NCI-H510A treated with DMSO at 0.1 percent for 48 hours (cell line): ENCODE measurements at places on chromosomes 13 and 19.

GRCh38 chr13:51364404-51365008 is 25.0 kb downstream of the SERPINE3 start:
- no peak for DNase-seq

- DNase-seq, result no peak
Observed at GRCh38 chr13:99356262-99357091, 49.3 kb upstream of the GPR183 start.

DNA sequence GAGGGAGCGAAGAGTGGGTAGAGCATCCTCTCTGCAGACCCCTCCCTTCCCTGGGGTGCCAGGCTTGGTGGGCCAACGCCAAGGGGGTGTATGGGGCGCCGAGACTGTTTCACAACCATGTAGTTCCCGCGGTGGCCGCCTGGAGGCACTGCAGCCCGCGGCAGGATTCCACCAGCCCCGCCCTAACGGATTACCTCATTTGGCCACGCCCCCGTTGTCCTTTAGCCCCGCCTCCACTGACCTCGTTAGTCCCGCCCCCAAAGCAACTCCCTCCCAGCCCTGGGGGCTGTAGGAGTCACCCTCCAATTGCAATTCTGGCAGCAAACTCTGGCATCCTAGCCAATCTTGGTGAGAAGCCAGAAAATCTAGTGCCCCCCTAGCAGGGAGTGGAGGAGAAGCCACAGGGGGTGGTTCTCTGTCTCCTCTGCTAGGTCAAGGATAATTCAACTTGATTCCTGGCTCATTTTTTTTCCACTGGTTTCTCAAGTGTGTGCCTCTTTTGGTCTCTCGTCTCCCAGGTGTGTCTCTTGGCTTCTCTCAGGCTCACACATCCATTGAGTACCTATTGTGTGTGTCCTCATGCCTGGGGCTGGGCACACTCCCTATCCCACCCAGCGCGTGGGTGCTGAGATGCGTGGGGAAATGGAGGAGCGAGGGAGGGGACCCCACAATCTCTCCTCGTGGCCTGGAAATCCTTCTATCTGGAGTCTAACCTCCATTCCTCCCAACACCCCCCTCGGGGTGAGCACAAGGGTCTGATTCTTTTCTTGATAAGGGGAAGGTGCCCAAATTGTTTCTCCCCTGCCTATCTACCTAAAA is 2.0 kb downstream of the OLFM2 start:
- no peak for DNase-seq

DNA sequence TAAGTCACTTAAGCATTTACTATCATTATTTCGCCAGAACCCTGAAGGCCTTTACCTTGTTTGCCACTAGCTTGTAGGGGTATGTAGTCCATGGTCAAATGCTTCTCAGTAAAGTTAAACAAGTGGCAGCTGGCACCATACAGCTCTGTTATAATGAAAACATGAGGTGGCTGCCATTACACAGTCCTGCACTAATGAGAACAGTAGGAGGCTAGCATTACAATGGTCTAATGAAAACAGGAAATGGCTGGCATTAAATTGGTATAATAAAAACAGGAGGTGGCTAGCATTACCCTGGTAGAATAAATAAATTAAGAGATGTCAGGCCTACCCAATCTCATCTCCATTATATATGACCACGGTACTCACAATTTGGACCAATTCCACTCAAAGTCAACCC is 107.5 kb downstream of the PCDH17 start:
- DNase-seq, result peak; percentile 54

DNA sequence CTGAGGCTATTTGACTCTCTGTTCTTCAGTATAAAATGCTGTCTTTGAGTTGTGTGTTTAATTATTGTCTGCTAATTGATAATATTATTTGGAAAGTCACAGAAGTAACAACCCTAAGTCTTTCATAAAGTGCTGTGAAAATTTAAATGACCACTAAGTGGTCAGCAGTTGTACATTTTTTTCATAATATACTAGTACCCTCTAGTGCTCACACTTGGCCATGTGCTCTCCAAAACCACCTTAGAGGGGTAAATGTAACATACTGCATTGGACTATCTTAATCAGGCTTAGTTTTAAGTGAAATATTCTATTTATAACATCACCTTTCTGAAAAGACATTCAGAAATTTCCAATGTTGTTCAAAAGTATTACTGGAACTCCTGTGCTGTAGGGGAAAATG is 745.3 kb downstream of the GPC5 start:
- no peak for DNase-seq

GRCh38 chr13:100439247-100439970 is 149.2 kb downstream of the GGACT start:
- no peak for DNase-seq

DNA sequence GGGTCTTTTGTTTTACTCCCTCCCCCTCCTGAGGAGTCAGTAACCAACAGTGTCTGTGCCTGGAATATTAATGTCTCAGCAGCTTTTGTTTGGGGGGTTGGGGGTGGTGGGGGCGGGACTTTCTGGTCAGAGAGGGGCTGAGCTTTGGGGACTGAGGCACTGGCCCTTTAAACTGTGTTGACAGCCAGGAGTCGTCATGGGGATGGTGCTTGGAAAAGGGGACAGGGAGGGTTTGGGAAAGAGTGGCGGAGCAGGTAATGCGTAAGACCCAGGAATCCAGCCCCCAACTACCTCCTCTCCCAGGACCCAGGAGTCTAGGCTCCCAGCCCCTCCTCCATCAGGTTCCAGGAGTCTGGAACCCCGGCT is 5.2 kb downstream of the CADM4 start:
- no peak for DNase-seq

- no peak for DNase-seq
Observed at GRCh38 chr13:99517577-99517976, 16.3 kb downstream of the TM9SF2 start.

- no peak for DNase-seq
Observed at GRCh38 chr19:6596621-6597020, 5.7 kb upstream of the CD70 start.

GRCh38 chr13:24232474-24232873 is 72.0 kb downstream of the SPATA13 start:
- no peak for DNase-seq

- no peak for DNase-seq
Observed at GRCh38 chr13:50241479-50241878, 226.2 kb downstream of the KCNRG start.

DNA sequence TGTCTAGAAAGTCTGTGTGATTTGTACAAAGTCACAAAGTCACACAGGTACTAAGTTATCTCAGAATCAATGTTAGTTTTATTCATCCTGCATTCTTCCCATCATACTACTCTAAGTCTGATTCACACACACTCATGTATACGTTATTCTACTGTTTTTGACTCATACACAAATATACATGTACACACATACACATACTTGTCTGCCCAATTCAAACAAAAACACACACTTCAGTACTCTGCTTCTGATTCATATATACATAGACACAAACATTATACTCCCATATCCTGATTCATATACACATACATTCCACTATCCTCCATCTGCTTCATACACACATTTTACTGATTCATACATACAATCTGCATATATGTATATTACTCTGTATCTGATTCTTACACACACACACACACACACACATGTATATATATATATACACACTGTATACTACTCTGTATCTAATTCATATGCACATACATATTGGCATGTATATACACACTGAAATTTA is 69.3 kb downstream of the KLF12 start:
- no peak for DNase-seq

GRCh38 chr19:11848594-11849469 is at the start of gene ZNF439:
TSS of gene ZNF439 (plus strand) at chr19:11848726. CDS start at chr19:11848868, 142 bp downstream.
- DNase-seq, result peak; percentile 91

- DNase-seq, result no peak
Observed at GRCh38 chr19:13127811-13128575, 9.9 kb downstream of the NACC1 start.

DNA sequence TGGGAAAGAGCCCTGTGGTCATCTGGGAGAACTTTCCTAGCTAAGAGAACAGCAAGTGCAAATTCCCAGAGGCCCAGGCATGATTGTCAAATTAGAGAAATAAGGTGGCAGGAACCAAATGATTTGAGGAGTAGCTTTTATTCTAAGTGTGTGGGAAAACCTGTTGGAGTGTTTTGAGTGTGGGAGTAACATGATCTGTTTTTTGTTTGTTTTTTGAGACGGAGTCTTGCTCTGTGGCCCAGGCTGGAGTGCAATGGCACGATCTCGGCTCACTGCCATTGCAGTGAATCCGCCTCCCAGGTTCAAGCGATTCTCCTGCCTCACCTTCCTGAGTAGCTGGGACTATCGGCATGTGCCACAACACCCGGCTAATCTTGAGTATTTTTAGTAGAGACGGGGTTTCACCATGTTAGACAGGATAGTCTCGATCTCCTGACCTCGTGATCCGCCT is 2.4 kb downstream of the SAE1 start:
- peak; percentile 26 for DNase-seq

DNA sequence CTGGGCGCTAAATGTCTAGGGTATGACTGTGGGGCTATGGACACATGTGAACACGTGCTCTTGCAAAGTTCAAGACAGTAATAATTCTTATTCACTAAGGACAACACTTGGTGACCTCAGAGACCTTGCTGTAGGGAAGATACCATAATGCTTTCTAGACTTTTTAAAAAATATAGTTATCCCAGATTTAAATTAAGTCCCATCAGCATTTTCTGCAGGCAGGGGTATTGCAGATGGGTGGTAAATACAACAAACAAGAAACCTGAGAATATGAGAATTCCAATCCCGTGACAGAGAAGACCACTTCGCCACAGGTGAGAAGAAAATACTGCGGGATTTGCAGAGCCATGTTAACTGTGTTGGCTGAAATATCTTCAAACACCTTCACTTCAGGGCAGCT is 65.2 kb downstream of the SLC15A1 start:
- DNase-seq, result no peak

DNA sequence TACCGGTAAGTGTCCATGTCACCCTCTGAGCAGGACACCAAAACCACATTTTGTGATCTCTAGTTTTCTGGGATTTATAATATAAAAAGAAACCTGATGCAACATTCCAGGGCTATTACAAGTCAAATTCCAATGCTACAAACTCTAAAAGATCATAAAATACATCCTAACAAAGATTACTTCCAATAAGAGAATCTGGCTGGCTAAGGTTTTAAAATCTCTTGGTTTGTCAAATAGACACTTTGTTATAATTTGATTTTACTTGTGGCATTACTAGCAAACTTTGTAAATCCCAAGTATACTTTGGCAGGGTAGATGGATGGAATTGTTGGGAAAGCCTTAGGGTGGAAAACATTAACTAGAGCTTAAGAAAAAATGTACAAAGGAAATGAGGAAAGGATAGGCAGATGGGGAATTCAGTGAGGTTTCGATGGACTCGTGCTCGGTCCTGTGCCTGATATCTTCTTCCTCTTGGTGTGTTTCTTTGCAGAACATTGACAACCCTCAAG is 74.0 kb upstream of the POMP start:
- no peak for DNase-seq

GRCh38 chr19:49431330-49431749 is 6.2 kb downstream of the GFY start:
- DNase-seq, result no peak

- peak; percentile 39 for DNase-seq
Observed at GRCh38 chr13:32257649-32258048, 57.5 kb downstream of the ZAR1L start.

DNA sequence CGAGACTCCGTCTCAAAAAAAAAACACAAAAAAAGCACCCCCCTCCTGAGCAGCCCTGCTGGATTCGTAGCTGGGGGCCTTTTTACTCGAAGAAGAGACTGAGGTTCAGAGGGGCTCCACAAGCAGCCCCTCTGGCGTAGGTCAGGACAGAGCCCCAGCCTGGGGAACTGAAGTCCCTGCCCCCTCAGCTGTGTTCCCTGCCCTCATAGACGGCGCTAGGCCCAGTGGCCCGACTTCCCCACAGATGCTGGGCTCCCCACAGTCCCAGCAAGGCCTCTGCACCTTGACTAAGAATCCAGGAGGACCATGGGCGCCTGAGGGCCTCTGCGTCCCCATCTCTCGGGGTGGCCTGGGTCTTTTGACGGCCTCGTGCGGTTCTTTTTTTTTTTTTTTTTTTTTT is 1.1 kb upstream of the MISP start:
- no peak for DNase-seq
